ENCODE measurements at places on chromosomes 1 and 21.

GRCh38 chr1:224722838-224723237 is 106.7 kb downstream of the CNIH3 start:
- DNase-seq: no peak

DNA sequence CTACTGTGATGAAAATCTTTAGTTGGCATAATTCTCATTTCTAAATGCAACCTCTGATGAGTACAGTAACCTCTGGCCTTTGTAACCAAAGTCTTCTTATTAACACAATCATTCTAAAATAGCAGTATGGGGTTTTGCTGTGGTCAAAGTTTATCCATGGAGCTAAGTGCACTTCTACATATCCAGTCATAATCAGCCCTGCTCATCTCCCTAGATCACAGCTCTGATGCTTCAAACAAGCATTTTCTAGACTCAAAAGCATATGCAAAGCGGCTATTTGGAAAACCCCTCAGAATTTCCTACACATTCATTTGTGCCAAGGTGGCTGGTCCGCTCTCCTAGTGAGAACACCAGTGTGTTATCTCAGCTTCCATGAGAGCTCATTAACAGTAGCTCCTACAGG is 418.6 kb downstream of the MRPL39 start:
- no peak for DNase-seq

DNA sequence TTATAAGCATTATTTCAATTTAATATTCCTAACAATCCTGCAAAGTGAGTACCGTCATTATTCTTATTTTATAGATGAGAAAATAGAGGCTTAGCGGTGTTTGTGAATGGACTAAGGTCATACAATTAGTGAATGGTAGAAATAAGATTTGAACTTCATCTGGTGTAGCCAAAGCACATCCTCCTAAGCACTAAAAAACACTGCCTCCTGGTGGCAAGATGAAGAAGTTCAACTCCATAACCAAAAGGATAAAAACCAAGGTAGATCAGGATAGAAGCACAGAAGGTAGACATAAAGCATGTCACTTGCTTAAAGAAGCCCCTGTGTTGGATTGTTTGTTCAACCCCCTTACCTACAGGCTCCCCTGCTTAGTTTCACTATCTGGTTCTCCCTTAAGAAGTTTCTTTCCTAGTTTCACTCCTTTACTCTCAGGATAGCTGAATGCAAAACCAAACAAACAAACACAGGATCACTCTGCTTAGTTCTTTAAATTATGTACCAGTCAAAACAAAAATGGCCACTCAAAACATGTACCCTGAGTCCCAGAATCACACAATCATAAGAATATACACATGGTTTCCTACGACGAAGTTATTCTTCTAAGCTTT is 12.7 kb upstream of the AIM2 start:
- DNase-seq: no peak

DNA sequence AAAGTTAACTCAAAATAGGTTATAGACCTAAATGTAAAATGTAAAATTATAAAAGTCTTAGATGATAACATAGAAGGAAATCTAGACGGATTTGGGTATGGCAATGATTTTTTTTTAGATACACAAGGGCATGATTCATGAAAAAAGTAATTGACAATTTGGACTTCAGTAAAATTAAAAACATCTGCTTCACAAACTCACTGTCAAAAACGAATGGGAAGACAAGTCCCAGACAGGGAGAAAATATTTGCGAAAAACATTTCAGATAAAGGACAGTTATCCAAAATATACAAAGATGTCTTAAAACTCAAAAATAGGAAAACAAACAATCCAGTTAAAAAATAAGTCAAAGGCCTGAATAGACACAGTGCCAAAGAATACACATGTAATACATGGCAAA is 9.7 kb upstream of the PTGS2 start:
- no peak for DNase-seq

- no peak for DNase-seq
Observed at GRCh38 chr1:193070386-193070753, 11.0 kb downstream of the RO60 start.

DNA sequence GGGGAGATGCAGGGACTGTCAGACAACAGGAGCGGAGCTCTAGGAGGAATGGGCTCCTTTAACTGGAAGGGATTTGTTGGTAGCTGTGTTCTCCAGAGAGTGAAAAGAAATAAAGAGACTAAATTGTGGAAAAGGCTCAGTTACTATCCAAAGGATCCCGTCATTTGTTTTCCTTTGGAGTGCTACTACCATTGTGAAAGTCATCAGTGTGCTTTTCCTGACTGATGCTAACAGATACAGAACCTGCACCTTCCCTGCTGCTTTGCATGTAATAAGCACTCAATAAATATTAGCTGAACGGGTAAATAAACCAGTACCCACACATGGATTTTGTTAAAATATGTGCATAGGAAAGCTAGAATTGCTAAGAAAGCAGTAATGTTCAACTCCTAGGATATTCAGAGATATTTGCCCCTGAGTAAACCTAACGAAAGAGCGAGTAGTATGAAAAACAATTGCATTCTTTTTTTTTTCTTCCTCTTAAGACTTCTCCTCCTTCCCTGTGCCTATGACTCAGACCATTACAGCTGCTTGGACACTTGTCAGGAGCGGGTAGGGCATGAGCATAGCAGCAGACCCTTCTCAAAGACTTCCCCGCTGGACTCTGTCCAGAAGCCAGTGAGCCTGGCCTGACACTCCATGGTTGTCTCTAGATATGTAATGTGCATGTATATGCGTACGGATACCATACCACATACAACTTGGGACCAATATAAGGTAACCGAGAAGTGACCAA is 41.7 kb downstream of the PTGFRN start:
- no peak for DNase-seq

DNA sequence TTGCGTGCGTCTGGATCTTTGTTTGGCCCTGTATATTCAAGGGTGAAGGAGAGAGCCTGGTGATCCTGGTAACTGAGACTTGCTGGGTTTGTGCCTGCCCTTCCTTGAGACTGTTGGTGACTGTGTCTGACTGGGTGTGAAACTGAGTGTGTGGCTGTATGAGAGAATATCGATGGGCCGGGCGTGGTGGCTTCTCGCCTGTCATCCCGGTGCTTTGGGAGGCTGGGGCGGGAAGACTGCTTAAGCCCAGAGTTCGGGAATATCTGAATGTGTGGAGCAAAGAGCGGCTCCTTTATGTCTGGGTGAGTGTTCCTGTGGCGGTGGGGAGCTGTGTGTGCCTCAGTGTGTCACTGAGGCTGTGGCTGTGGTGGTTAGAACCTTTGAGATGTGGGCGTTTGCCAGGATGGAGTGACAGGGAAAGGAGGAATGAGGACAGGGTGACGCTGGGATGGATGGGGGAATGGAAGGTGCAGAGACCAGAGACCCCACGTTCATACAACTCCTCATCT is 2.7 kb upstream of the MARCKSL1 start:
- DNase-seq: no peak

GRCh38 chr1:27594564-27595510 is 9.1 kb downstream of the AHDC1 start:
- DNase-seq: no peak

DNA sequence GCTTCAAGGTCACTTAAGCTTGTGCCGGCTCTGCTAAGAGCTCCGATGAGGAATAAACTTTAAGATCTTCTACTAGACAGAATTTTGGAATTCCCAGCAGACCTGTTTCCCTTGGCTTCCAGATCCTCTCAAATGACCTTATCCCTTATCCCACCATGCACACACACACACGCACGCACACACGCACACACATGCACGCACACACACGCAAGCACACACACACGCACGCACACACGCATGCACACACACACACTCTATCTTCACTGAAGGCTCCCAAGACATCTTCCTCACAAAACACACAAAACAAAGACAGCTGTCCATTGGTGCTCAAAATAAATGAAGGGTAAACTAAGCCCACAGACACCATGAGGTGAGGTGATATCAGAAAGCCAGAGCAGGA is 659.9 kb downstream of the KIF26B start:
- no peak for DNase-seq

DNA sequence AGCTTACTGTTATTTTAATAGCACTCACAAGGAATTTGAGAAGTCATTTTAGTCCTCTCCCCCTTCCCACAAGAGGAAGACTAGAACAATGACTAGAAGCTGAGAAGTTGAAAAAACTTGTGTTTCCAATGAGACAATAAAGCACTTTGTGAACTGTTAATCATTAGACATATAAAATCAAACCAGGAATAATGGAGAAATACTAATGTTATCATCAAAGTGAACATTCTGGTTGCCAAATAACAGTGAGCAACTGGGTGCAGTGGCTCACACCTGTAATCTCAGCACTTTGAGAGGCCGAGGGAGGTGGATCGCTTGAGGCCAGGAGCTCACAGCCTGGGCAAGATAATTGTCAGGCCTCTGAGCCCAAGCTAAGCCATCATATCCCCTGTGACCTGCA is 54.0 kb upstream of the RASAL2 start:
- DNase-seq: no peak

DNA sequence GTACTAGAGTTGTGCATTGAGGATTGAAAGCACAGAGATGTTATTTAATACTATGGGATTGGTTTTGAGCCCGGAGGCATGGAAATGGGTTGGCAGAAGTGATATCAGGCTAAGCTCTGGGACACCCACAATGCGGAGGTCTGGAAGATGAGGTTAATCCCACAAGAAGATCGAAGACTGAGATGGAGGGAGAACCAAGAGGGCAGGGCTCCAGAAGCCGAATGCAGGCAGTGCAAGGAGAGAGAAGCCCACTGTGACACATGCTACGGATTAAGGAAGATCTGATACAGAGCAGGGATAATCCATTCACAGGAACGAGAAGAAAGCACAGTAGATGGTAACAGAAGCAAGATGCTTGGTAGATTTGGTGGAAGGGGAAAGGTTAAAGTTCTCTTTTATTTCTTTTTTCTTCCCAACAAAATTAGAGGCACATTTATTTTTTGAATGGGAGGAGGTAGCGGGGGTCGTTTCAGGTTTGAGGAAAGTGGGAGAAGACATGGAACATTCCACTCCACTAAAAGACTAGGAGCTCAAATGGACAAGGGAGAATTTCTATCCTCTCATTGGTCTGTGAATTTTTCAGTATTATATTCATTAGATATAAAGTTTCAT is 113.2 kb downstream of the NCAM2 start:
- DNase-seq: no peak

GRCh38 chr21:19998453-19998852 is 999.8 kb upstream of the NCAM2 start:
- no peak for DNase-seq

DNA sequence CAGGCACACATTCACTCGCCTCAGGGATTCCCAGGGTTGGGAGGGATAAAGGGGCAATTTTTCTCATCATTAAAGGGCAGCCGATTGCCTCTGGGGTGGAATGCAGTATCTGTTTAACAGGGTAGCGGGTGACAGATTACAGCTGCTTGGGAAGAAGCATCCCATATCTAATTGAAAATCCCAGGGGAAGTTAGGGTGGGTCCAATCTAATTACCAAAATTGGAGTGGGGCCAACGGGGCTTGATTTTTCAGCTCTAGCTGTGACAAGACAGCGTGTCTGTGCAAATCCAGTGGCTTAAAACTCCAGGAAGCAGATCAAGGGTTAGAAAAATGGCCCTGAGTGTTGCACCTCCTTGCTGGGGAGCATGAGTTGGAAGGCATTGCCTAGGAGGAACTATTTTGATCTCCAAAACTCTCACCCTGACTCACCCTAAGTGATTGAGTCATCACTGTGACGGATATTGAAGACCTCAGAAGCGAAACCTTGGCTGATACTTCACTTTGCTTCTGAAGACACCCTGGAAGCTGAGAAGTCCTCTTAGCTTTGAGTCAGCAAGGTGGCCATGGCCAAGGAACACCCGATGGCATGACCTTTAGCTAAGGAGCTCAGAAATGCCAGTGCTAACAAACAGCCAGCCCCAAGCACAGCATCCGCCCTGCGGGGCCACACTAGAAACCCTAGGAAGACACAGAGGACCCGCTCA is 46.0 kb downstream of the GRHL3 start:
- peak; percentile 4 for DNase-seq

DNA sequence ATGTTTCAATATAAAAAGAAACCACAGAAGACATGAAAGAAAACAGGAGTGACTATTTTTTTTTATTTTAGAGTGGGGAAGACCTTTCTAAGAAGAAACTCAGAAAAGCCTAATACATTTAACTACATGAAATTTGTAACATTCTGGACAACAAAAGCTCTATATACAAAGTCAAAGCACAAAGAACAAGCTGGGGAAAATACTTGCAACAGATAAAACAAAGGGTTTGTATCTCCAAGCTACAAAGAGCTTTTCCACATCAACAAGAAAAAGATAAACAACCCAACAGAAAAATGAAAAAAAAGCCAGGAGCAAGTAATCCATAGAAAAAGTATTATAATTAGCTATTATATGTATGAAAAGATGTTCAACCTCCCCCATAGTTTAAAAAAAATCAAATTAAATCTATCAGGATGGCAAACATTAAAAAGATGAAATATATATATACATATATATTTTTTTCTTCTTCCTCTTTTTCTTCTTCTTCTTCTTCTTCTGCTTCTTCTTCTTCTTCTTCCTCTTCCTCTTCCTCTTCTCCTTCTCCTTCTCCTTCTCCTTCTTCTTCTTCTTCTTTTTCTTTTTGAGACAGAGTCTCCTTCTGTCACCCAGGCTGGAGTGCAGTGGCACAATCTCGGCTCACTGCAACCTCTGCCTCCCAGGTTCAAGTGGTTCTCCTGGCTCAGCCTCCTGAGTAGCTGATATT is 49.1 kb upstream of the EPS8L3 start:
- DNase-seq: no peak

GRCh38 chr1:54885807-54886723 is 930 bp downstream of the DHCR24 start:
- DNase-seq: no peak

DNA sequence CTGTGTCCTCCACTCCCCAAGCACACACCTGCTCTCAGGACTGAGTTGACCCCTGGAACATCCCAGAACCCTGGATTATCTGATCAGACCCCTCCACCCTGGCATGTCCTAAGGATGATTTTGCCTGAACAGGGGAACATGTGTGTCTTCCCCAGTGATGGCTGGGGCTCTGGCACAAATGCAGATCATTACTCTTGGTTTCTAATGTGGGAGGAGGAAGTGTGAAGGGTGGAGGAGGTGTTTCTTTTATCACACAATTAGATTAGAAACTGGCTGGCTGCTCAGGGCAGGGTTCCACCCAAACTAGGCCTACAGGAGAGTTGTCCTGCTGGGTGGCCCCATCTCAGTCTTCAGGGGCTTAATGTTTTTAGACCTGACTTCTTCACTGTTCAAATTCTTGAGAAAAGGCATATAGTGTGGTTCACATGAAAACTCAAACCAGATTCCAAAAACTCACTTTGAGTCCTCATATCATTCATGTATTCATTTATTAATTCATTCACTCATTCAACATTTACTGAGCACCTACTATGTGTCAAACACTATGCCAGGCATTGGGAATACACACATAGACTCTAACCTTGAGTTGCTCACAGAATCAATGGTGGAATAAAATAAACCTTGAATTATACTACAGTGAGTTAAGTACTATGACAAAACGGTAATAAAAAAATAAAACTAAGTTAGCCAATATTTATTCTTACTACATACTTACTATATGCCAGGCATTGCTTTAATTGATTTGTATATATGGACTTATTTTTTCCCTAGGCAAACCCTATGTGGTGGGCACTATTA is 221.8 kb upstream of the JUN start:
- DNase-seq: no peak
